ENCODE measurements at places on chromosomes 13 and 19. TPM values are rescaled to one million over a fixed set of nuclear protein-coding genes. Genes with fewer than 3 reads are reported as not detected.
A peak's percentile ranks its signal among the peaks of the same experiment; 100 is the strongest.

CADM4 gene
- total RNA-seq: 0.11 TPM

TRPC4 gene
- not detected for total RNA-seq

GRCh38 chr13:114269281-114269770, 12.1 kb upstream of the UPF3A start:
- no peak for DNase-seq
- no peaks in the 10 kb centered on the region for H3K27me3 ChIP-seq
- no peak overlapping the region for H3K4me3 ChIP-seq

NLRP9 gene
- total RNA-seq: not detected

DNA sequence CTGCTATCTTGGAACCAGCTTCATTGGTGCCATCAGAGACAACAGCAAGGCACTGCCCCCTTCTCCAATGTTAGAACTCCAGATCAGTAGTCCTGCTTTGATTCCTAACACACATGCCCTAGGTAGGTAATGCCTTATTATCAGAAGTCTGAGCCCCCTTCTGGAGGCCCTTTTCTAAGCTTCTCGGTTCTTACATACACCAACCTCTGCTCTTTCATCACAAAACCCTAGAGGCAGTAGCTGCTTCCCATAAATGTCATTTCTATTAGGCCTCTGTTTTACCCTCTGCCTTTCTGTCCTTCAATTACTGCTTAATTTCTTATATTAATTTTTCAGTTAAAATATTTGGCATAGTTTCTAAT, 65.3 kb upstream of the KLHL1 start:
- no peaks in the 10 kb centered on the region for H3K27me3 ChIP-seq
- no peak overlapping the region for H3K4me3 ChIP-seq
- H3K4me1 ChIP-seq: no peaks in the 10 kb centered on the region
- H3K36me3 ChIP-seq: no peaks in the 10 kb centered on the region

DNA sequence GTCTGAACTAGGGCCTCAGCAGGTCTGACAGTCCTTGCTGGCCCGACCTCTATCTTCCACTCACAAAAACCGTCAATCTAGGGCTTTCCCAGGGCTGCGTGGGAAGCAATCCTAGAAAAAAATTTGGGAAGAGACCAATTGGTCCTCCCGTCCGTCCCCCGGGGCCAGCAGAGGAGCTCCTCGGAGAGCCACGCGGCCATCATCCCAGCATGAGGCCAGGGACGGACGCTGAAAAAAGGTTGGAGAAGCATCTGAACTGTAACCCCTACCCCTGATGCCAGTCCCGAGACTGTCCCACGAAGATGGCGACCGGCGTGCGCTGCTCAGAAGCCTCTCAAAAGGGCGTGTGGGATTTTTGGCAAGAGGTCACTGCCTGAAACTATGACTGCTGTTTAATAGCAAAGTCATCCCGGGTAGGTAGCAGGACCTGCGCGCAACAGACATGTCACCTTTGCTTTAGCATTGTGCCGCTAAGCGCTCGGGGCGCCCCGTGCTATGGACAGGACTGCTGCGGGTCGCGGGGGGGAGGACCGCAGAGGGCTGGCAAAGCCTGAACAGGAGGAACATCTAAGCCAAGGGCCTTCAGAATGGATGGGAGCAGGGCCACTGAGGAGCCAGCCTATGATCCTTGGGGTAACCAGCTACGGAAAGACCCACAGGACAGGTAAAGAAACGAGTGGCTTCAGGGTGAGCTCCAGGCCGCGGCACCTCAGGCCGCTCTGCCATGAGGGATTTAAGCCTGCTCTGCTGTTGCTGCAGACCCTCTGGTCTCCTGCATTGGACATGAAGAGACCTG, 10.6 kb downstream of the AKAP8 start:
- no peaks in the 10 kb centered on the region for H3K4me1 ChIP-seq
- H3K36me3 ChIP-seq: peaks cover 51% of the 10 kb centered on the region
- no peak for DNase-seq
- no peaks in the 10 kb centered on the region for H3K27me3 ChIP-seq
- H3K4me3 ChIP-seq: no peak overlapping the region
- H3K27ac ChIP-seq: no peak overlapping the region

- DNase-seq: no peak
- H3K36me3 ChIP-seq: no peaks in the 10 kb centered on the region
- peaks cover 7% of the 10 kb centered on the region for H3K4me1 ChIP-seq
- no peak overlapping the region for H3K27ac ChIP-seq
Observed at GRCh38 chr19:42327381-42327780, 1.9 kb downstream of the MEGF8 start.

GRCh38 chr13:73492811-73493210, 434.0 kb downstream of the KLF5 start:
- no peak for DNase-seq
- no peaks in the 10 kb centered on the region for H3K4me1 ChIP-seq
- no peak overlapping the region for H3K4me3 ChIP-seq
- H3K27ac ChIP-seq: no peak overlapping the region
- no peaks in the 10 kb centered on the region for H3K36me3 ChIP-seq

ZNF253 gene
- total RNA-seq: 4.8 TPM

GRCh38 chr19:784541-784940, 12.7 kb upstream of the PTBP1 start:
- no peak for DNase-seq
- no peak overlapping the region for H3K27ac ChIP-seq
- H3K4me3 ChIP-seq: no peak overlapping the region
- H3K27me3 ChIP-seq: no peaks in the 10 kb centered on the region
- no peaks in the 10 kb centered on the region for H3K36me3 ChIP-seq

ZNF578 gene
- 0.10 TPM for total RNA-seq

MYH14 gene
- total RNA-seq: 0.27 TPM

DNA sequence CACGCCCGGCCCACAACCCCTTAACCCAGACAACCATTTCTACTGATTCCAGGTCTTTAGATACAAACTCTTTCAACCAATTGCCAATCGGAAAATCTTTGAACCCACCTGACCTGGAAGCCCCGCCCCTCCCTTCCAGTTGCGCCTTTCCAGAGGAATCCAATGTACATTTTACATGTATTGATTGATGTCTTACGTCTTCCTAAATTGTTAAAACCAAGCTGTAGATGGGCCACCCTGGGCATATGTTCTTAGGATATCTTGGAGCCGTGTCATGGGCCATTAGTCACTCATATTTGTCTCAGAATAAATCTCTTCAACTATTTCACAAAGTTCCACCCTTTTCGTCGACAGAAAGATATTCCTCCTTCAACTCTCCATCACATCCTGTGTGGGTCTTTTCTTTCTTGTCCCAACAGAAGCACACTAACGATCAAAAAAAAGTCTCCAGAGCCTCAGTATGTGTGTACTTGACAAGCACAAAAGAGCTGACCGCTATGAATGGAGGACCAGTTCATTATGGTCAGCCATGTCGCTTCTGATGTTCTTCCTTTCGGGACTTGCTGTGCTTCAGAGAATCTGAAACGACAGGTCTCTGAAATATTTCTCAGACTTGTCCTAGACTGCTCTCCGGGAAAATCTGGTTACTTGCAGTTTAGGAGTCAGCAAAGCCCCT, 601 bp upstream of the ZNF749 start:
- H3K27me3 ChIP-seq: no peaks in the 10 kb centered on the region
- peaks cover 5% of the 10 kb centered on the region for H3K36me3 ChIP-seq
- no peak for DNase-seq
- H3K4me3 ChIP-seq: peak overlapping the region; percentile 73
- H3K4me1 ChIP-seq: peaks cover 5% of the 10 kb centered on the region

DNA sequence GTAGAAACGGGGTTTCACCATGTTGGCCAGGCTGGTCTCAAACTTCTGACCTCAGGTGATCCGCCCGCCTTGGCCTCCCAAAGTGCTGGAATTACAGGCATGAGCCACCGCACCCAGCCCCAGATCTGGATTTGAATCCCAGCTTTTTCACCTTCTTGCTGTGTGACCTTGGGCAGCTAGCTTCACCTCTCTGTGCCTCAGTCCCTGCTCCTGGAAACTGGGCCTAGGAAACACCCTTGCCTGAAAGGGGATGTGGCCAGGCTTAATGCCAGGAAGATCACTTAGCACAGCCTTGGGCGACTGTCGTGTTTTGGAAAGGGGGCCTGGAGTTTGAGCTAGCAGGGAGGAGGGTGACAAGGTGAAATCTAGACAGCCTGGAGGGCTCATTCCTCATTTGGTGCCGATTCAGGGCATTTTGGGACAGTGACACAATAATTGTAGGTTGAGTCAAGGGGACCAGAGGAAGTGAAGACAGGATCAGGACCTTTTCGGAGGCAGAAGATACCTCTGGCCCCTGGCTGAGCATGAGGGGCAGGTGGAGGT, 1.8 kb downstream of the PGPEP1 start:
- DNase-seq: no peak
- H3K27ac ChIP-seq: no peak overlapping the region
- no peaks in the 10 kb centered on the region for H3K27me3 ChIP-seq
- peaks cover 14% of the 10 kb centered on the region for H3K4me1 ChIP-seq
- H3K4me3 ChIP-seq: 0 out of 2 replicates have a peak overlapping the region, but pooled peaks have one; percentile 79

- H3K4me3 ChIP-seq: no peak overlapping the region
- no peak overlapping the region for H3K27ac ChIP-seq
- peak; percentile 46 for DNase-seq
- no peaks in the 10 kb centered on the region for H3K4me1 ChIP-seq
Observed at GRCh38 chr13:78137404-78138142, 218.9 kb upstream of the EDNRB start.

EML2 gene
- total RNA-seq: 72.2 TPM

DNA sequence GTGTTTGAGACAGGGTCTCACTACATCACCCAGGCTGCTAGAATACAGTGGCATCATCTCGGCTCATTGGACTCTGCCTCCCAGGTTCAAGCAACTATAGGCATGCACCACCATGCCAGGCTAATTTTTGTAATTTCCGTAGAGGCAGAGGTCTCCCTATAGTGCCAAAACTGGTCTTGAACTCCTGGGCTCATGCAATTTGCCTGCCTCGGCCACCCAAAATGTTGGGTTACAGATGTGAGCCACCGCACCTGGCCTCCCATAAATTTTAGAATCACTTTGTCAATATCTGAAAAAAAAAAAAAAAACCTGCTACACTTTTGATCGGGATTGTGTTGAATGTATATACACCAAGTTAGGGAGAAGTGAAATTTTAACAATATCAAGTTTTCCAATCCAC, 11.9 kb upstream of the PLEKHF1 start:
- no peak overlapping the region for H3K27ac ChIP-seq
- no peaks in the 10 kb centered on the region for H3K4me1 ChIP-seq
- no peak overlapping the region for H3K4me3 ChIP-seq
- no peak for DNase-seq
- H3K27me3 ChIP-seq: 0 out of 2 replicates have a peak, but pooled peaks cover 3% of the 10 kb centered on the region
- H3K36me3 ChIP-seq: no peaks in the 10 kb centered on the region

ZNF235 gene
- total RNA-seq: 3.9 TPM

URAD gene
- total RNA-seq: not detected

FFAR3 gene
- not detected for total RNA-seq

GRCh38 chr13:39483326-39483725, 119.7 kb downstream of the LHFPL6 start:
- no peak overlapping the region for H3K27ac ChIP-seq
- no peak overlapping the region for H3K4me3 ChIP-seq
- H3K4me1 ChIP-seq: no peaks in the 10 kb centered on the region
- H3K27me3 ChIP-seq: no peaks in the 10 kb centered on the region
- no peak for DNase-seq

DNA sequence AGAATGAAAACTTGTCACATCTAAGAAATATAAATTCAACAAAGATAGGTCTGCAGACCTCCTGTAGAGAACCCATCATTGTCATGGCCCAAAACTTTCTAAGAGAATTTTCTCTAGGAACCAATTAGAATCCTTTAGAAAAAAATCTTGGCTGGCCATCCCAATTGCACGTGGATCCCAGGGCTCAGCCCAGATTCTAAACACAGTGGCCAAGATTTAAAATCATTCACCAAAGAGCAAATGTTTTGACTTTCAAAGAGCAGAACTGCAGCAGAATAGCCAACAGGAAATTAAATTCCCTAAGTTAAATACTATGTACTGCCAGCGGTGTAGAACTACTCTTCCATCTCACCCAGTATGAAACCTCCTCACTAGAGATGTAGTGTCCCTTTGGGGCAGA, 21.3 kb downstream of the IPO5 start:
- H3K4me1 ChIP-seq: no peaks in the 10 kb centered on the region
- no peak overlapping the region for H3K4me3 ChIP-seq
- no peaks in the 10 kb centered on the region for H3K27me3 ChIP-seq
- no peaks in the 10 kb centered on the region for H3K36me3 ChIP-seq

GRCh38 chr13:41315443-41316047, 4.5 kb downstream of the NAA16 start:
- no peaks in the 10 kb centered on the region for H3K27me3 ChIP-seq
- no peak for DNase-seq
- peaks cover 6% of the 10 kb centered on the region for H3K4me1 ChIP-seq
- H3K36me3 ChIP-seq: no peaks in the 10 kb centered on the region
- no peak overlapping the region for H3K27ac ChIP-seq
- H3K4me3 ChIP-seq: peak overlapping the region; percentile 24

- H3K4me3 ChIP-seq: no peak overlapping the region
- H3K36me3 ChIP-seq: no peaks in the 10 kb centered on the region
- H3K27ac ChIP-seq: no peak overlapping the region
- no peaks in the 10 kb centered on the region for H3K4me1 ChIP-seq
Observed at GRCh38 chr13:64633948-64634347, 2596.2 kb downstream of the PCDH9 start.

- no peaks in the 10 kb centered on the region for H3K36me3 ChIP-seq
- no peaks in the 10 kb centered on the region for H3K4me1 ChIP-seq
- no peak for DNase-seq
- no peaks in the 10 kb centered on the region for H3K27me3 ChIP-seq
- H3K4me3 ChIP-seq: no peak overlapping the region
Observed at GRCh38 chr13:67139551-67139950, 90.6 kb downstream of the PCDH9 start.

DNA sequence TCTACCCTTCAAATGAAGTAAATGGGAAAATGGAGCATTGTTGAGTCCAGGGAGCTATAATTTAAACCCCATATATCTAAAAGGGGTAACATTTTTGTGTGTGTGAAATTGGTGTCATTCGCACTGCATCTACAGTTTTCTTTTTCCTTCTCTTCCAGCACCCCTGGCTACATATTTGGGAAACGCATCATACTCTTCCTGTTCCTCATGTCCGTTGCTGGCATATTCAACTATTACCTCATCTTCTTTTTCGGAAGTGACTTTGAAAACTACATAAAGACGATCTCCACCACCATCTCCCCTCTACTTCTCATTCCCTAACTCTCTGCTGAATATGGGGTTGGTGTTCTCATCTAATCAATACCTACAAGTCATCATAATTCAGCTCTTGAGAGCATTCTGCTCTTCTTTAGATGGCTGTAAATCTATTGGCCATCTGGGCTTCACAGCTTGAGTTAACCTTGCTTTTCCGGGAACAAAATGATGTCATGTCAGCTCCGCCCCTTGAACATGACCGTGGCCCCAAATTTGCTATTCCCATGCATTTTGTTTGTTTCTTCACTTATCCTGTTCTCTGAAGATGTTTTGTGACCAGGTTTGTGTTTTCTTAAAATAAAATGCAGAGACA, 28.6 kb downstream of the ALOX5AP start:
- H3K27ac ChIP-seq: no peak overlapping the region
- H3K36me3 ChIP-seq: no peaks in the 10 kb centered on the region
- H3K27me3 ChIP-seq: no peaks in the 10 kb centered on the region
- H3K4me1 ChIP-seq: peaks cover 11% of the 10 kb centered on the region
- DNase-seq: no peak
- H3K4me3 ChIP-seq: no peak overlapping the region

- no peaks in the 10 kb centered on the region for H3K27me3 ChIP-seq
- H3K4me3 ChIP-seq: no peak overlapping the region
- H3K27ac ChIP-seq: no peak overlapping the region
- DNase-seq: no peak
Observed at GRCh38 chr13:75702476-75702875, 66.3 kb downstream of the LMO7 start.

- DNase-seq: no peak
- H3K4me1 ChIP-seq: peaks cover 9% of the 10 kb centered on the region
- no peaks in the 10 kb centered on the region for H3K36me3 ChIP-seq
- no peak overlapping the region for H3K27ac ChIP-seq
- H3K27me3 ChIP-seq: no peaks in the 10 kb centered on the region
- no peak overlapping the region for H3K4me3 ChIP-seq
Observed at GRCh38 chr13:25117312-25117711, 21.4 kb downstream of the PABPC3 start.
